DMS53 (cell line): ENCODE measurements at places on chromosomes 5 and 9.

DNA sequence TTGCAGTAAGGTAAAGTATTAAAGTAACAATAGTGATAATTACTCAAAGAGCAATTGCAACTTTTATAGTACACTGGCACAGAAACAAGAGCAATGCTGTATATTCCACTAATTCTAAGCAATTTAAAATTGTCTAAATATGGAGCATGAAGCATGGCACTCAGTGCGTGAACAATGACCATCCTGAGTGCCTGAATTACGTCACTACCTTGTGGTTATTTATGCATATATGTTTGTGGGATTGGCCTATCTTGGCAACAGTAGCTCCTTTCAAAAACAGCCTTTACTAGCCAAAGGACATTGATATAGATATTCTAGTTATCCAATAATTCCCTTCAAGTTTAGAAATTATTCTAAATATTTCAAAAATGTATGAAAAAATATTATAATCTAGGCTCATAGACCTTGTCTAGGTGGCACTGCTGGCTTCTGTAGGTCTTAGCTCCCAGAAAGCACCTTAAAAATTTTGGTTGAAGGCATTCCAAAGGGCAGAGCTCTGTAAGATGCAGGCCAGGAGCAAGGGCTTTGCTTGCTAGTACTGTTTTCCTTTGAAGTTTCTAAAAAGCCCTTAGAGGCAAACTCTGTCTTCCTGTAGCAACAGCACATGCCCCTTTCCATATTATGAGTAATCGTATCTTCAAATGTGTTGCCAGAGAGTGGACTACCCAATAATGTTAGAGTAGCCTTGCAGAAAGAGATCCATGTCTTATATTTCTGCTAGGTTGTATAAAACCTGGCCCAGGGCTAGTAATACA is 719.3 kb downstream of the NR2F1-AS1 start:
- peak; percentile 13 for DNase-seq

DNA sequence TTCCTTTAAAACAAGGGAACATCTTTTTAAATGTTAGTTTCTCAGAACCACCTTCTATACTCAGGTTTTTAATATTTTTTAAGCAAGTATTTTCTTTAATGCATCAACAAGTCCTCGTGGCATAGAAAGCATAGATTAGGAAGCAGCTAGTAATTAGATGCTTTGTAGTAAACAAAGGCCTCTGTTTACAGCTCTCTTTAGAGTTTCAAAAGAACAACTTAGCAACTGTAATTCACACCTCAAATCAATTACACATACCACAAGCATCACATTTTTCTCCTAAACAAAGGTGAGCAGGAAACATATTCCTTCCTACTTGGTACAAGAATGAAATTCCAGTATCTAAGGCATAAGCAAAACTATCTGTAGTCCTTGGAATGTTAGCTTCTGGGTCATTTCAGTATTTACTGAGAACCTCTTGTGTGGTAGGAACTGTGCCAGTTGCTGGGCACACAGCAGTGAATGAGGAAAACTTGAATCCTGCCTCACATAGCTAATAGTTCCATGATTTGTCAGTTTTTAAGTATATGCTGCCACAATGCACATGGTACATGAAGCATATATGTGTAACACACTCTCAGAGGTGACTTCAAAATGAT is 249.1 kb downstream of the CEMIP2 start:
- DNase-seq = no peak

DNA sequence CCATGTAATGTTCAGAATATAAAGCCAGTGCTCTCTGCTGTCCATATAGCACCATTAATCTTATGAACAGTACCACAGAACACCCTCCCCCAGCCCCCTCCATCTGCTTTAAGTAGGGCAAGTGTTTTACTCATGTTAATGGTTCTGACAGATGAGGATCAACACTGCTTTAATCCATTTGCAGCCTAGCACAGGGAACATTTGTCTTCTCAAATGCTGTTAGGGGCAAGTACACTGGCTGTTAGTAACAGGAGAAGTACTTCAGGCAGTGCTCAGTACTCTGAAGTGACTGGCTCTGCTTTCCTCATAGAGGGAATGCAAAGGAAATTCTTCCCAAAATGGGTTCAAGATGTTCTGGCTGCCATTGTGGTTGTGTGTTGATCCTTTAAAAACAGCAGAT is 202.6 kb downstream of the DCP2 start:
- no peak for DNase-seq

GRCh38 chr5:3145641-3146040 is 394.2 kb upstream of the IRX2 start:
- DNase-seq = no peak

GRCh38 chr5:174314261-174314660 is 268.8 kb downstream of the NSG2 start:
- DNase-seq = no peak

DNA sequence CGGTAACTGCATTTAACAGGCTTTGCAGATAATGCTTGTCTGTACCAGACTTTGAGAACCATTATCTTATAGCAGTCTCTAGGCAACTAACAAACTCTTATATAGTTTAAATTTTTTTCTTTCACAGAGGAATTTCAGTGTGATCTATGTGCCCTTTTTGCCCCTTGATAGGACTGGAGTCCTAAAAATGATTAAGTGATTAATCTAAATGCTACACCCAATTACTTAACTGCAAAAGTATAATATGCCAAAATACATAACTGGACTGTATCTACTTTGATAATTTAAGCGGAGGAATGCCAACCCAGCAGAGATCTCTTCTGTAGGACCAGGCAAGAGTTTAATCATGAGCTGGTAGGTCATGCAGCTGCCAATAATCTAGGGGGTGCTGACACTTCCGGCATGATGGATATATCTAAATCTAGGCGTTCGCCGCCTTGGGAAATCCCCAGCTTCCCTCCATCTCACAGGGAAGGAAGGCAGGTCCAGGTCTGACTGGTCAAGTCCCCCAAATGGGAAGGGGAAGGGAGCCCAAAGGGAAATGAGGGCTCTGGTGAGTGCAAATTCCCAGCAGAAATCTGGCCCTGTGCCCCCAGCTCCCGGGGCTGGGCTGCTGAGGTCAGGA is 205.6 kb downstream of the GAPVD1 start:
- DNase-seq = no peak

DNA sequence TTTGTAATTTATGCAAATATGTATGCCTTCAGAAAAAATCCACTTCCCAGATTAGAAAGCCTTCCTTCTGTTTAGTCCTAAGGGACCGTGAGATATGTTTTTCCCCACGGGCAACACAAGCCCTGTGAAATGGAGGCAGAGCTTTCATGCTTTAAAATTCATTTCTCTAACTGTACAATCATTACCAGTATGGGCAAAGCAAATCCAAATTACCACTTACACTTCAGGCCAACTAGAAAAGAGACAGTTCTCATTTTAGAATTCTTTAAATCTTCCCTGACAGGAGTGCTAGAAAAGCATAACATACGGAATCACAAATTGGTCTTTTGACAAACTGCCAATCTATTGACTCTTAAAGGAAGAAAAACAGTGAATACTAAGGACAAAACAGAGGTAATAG is 20.5 kb upstream of the TNPO1 start:
- DNase-seq = no peak

GRCh38 chr5:151285683-151286082 is 17.9 kb downstream of the SLC36A3 start:
- DNase-seq = no peak

- no peak for DNase-seq
These were observed 66.0 kb upstream of the RNU6ATAC start for GRCh38 chr9:134230092-134230941.

GRCh38 chr5:93620487-93621326 is 37.7 kb downstream of the NR2F1 start:
- peak; percentile 93 for DNase-seq

- DNase-seq = no peak
These were observed 65.4 kb upstream of the ASTN2 start for GRCh38 chr9:117480253-117480652.

DNA sequence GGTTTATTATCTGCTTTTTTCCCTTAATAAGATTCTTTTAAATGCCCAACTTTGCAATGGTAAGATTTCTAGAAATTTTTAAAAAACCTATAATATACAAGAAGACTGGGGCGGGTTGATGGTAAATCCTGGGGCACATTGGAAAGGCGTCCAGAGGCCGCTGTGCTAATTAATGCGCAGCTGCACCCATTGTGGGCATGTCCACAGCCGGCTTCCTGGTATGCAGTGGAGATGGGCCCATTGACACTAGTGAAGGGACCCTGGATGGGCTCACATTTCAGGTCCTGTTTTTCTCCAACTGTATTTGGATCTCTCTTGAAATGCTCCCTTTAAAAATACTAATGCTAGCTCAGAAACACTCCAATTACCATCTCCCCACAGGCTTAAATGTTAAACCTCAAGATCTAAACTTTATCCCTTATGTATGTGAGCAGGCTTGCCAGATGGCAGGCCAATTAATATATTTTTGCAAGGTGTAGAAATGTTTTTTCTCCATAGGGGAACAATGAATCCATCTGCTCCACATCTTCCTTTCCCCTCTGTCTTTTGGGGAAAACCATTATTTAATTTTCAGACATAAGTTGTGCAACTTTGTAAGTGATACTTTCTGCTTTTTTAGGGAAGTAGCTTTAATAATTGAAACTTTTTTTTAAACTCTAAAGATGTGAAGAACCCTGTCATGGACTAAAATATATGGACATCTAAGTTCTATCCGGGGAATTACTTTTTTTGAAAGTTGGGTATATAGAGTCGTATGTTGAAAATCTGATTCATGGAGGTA is 177.3 kb downstream of the CD180 start:
- no peak for DNase-seq

GRCh38 chr9:17863213-17863883 is 284.5 kb downstream of the SH3GL2 start:
- no peak for DNase-seq

- no peak for DNase-seq
These were observed 197.1 kb downstream of the ICE1 start for GRCh38 chr5:5619546-5619945.

- DNase-seq = peak; percentile 60
These were observed 31.0 kb downstream of the SLC9A3 start for GRCh38 chr5:493119-493701.

DNA sequence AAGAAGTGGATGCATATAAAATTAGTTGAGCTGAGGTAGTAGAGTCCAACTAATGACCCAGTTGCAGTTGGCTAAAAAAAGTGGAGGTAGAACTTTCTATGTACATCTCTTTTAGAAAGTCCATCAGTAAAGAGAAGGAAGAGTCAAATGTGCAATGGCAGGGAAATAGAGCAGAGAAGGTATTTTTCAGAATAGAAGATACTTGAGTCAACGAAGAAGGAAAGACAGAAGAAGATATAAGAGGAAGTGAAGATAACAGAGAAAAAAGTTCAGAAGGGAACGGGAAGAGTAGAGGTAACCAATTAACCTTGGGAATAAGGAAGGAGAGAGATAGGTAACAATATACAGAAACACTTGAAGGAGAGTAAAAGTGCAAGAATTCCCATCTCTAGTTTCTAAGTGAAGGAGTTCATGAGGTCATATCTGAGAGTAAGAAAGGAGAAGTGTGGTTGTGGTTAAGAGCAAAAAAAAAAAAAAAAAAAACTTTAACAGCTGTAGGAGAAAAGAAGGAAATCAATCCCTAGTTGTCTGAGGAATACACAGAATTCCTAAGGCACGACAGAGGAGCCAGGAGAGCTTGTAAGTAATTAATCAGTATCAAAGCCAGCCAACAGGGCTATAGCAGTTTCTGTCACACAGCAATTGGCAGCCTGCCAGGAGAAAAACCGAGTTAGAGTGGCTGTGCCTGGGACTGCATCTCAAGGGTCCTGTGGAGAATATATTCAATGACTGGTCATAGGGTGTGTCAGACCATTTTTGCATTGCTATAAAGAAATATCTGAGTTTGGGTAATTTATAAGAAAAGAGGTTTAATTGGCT is 61.0 kb downstream of the ARL15 start:
- peak; percentile 47 for DNase-seq

- peak; percentile 50 for DNase-seq
These were observed 865.4 kb upstream of the ACO1 start for GRCh38 chr9:31519011-31519410.

DNA sequence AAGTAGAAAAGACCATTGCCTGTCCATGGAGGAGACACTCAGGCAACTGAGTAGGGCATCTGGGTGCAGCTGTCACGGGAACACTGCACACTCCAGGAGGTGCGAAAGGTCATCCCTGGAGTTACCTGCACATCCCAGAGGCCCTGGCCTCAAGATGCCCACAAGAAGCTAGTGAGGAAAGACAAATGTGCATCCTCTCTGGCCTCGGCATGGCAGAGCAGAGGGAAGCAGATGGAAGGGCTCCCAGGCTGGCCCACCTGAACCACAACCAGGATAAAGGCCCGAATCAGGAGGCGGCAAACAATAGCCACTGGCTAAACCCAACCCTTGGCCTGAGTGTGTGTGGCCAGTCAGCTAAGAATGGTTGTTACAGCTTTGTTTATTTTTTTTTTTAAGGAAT is 231.7 kb downstream of the SYK start:
- DNase-seq = no peak

DNA sequence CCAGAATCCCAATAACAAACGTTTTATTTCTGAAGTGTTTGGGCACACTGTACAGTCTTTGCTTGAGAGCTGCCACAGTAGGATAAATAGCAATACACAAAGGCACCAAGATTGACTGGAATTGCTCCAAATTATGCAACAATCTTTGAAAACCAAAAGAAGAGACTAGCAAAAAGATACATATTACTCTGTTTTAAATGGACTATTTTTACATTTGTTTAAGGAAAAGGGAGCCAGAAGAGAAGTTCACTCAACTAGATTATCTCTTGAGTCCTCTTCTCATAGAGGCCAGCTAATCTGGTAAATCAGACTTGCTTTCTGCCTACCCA is 385.0 kb upstream of the SLC30A5 start:
- no peak for DNase-seq

- DNase-seq = no peak
These were observed 32.4 kb downstream of the GOLGA2 start for GRCh38 chr9:128243215-128244018.

DNA sequence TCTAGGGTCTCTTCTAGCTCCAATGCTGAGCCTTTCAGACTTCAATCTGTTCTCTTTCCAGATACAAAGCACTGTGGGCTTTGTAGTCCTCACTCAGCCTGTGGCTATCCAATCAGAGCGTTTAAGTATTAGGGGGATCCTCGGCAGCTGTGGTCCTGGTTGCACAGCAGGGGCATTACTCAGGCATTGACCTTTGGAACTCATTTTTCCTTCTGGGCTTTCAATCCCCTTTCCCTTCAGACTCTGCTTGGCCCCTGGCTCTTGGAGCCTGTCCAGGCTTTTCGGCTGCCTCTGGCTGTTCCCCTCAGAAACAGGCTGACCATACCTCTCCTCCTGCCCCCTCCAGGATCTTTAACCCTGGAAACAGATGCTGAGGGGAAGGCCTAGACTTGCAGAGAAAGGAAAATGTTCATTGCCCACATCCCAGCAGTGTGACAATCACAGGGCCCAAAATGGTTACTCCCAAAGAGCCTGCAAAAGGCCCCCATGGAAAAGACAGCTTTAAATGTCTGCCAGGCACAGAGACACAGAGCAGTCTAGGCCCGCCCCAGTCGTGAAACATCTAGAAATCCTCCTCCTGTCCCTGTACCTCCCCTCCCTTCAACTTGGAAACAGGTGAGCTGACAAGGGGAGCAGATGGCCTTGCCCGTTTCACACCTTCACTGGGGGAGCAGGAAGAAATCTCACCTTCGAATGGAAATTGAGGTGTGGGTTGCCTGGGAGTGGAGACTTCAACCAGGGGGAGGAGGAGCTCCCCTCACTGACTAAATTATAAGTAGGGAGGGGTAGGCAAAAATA is 13.7 kb downstream of the C1QTNF2 start:
- no peak for DNase-seq

- no peak for DNase-seq
These were observed 235.4 kb downstream of the FSTL4 start for GRCh38 chr5:133376986-133377385.

- no peak for DNase-seq
These were observed 340.8 kb downstream of the HCN1 start for GRCh38 chr5:45355189-45355992.
